ENCODE measurements at places on chromosomes 12 and 14. TPM values are rescaled to one million over a fixed set of nuclear protein-coding genes. Genes with fewer than 3 reads are reported as not detected.

The CHPT1 gene
- total RNA-seq, result 58.0 TPM

DNA sequence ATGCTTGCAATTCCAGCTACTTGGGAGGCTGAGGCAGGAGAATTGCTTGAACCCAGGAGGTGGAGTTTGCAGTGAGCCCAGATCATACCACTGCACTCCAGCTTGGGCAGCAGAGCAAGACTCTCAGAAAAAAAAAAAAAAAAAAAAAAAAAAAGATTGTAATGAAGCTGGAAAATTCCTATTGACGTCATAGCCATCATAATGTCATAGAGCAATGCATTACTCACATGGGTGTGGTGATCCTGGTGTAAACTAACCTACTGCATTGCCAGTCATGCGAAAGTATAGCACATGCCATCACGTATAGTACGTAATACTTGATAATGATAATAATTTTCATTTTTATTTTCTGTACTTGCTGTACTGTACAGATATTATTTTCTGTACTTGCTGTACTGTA is 42.7 kb upstream of the NID2 start:
- no peak for DNase-seq

- no peak for DNase-seq
These were observed 2.4 kb downstream of the HRK start for GRCh38 chr12:116878567-116879508.

DNA sequence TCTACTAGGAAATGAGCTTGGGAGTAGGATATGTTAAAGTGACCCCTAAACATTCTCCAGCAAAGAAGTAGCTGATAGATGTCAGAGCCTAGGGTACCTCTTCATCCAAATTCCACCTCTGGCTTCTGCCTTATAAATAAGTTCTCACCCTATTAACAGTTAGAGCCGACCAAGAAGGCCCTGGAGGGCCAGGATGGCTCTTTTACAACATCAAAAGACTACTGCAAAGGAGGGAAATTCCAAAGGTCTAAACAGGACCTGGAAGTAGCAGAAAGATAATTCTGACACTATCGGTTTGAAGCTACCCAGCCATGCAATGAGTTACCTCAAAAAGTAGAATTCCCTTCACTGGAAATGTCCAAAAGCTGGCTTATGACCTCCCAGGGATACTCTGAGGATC is 90.0 kb downstream of the PPM1H start:
- DNase-seq, result no peak

Measured in G401 (cell line).